NCI-H526 treated with DMSO at 0.1 percent for 48 hours (cell line): ENCODE measurements at places on chromosomes 6 and 20.
A peak's percentile ranks its signal among the peaks of the same experiment; 100 is the strongest.

- DNase-seq = no peak
Measured at GRCh38 chr6:132479131-132479530, 33.8 kb downstream of the STX7 start.

GRCh38 chr6:1597924-1598323 is 11.8 kb upstream of the FOXC1 start:
- DNase-seq = no peak

GRCh38 chr6:35795453-35796071 is 1.6 kb downstream of the CLPS start:
- no peak for DNase-seq

GRCh38 chr6:109526905-109527628 is 44.0 kb upstream of the ZBTB24 start:
- DNase-seq = peak; percentile 40

- DNase-seq = no peak
Measured at GRCh38 chr6:55666606-55667225, 87.7 kb upstream of the HMGCLL1 start.

DNA sequence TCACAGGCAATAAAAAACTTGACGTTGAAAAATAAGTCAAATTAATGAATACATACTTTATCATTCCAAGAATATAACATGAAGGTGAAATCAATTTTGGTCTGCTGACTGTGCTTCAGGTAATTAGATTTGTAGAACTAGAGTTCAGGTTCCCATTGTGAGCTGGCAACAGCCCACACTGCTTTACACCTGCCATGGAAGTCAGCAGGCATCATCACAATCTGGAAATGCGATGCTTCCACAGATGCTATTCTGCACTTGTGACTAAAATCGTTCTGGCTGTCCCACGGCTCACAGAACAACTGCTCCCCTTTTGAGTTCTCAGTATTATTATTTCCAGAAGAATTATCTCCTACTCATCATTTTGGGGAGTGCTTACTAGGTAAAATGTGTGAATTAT is 62.6 kb upstream of the THEMIS start:
- no peak for DNase-seq

- no peak for DNase-seq
Measured at GRCh38 chr20:49624317-49624716, 56.4 kb upstream of the PTGIS start.

DNA sequence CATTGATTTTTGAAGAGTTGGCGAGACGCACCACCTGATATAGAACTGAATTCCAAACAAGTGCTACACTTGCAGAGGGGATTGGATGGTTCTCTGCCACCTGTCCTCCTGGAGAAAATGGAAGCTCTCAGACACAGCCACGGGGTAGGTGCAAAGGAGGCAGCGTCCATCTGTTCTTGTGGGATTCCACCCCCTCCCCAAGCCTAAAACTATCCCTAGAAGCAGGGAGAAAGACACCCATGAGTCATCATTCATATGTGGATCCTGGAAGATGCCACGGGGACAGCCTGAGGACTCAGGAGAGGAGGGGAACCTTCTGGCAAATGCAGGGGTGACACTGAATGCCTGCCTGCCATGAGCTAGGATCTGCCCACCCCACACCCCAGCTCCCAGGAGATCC is 171.3 kb upstream of the CST7 start:
- DNase-seq = no peak

DNA sequence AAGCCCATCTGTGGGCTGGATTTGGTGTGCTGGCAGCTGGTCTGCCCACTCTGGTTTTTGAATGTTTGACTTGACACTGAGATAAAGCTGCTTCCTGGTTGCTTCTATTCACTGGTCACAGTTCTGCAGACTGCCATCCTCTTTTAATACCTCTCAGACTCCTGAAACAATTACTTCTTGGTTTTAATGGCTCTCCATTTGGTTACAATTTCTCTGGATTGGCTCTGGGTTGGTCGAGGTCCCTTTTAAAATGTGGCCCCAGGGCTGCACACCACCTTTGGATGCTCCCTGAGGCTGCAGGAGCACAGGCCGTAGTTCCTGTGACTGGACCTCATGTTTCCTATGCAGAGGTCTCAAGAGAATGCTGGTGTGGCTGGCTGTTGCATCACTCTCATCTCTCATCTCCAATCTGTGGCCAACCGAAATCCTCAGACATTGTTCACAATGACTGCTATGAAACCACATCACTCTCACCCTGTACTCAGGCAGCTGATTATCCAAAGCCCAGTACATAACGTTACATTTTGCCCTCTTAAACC is 98.5 kb downstream of the INSM1 start:
- no peak for DNase-seq

DNA sequence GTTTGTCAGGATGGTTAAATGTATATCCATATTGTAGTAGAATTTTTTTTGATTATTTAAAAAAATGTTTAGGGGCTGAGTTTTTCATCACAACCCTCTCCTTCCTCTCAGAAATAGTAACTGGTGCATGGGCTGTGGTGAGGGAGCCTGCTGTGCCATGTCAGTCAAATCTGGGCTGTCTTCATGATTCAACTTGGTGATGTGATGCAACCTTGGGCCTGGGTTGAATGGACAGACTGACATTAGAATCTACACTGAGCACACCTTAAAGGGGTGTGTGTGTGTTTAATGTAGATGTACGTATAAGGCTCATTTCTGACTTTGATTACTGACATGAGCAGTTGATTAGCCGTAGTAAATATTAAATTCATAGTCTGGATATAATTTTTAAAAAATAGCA is 3.7 kb downstream of the TJAP1 start:
- DNase-seq = no peak

GRCh38 chr6:34341481-34341971 is 50.9 kb downstream of the NUDT3 start:
- no peak for DNase-seq

DNA sequence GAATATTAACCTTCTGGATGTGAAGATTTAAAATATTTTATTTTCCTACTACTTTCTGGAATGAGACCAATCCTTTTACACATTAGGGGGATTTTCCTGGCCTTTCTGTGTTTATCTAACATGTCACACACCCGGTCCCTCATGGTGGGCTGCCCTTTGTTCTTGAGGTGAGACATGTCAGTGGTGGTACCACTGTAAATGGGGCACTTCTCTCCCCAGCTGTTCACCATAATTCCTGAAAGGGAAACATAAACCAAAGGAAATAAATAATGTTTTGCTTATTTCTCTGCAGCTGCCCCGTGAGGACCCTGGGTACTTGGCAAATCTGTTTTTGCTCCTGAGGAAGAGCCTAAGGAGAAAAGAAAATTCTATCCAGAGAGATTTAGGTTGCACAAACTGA is 41.1 kb downstream of the GRIK2 start:
- DNase-seq = no peak

GRCh38 chr6:81820980-81821379 is 68.5 kb upstream of the TENT5A start:
- DNase-seq = peak; percentile 30

- DNase-seq = no peak
Measured at GRCh38 chr6:34158876-34159275, 13.0 kb upstream of the GRM4 start.

GRCh38 chr6:106247733-106248132 is 77.8 kb downstream of the ATG5 start:
- DNase-seq = no peak

GRCh38 chr6:18326980-18327379 is 60.2 kb upstream of the RNF144B start:
- DNase-seq = no peak

DNA sequence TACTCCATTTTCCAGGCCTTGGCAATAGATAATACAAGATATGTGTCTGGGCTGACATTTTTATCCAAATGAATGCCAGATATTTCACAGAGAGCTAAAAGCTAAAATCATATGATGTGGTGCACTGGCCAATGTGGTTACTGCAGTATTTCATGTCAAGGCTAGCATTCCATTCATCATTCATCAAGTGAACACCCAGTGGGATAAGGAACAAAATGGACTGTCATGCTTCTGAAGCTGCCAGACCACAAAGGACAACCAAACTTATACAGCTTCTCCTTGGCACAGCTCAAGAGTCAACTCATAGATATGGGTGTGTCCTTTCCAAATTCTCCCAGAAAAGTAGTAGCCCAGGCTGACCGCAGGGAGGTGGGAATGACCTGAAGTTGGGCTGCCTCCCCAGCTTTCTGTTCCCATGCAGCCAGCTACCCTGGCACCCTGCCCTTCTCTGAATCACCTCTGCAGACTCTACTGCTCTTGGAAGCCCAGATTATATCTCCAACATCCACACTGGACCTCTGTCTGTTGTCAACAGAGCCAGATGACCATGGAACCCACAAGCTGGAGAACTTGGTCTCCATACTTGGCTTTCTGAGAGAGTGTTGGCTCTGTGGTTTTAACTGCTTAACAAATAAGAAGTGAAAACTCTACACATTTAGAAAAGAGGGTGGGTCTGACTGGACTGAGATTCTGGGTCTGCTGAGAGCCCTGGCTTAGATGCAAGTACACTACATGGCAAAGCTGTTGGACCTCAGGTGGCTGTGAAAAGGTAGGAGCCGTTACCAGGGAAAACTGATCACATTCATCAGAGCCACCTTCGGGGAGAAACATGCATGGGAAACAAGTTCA is 122.8 kb downstream of the ALDH8A1 start:
- no peak for DNase-seq

DNA sequence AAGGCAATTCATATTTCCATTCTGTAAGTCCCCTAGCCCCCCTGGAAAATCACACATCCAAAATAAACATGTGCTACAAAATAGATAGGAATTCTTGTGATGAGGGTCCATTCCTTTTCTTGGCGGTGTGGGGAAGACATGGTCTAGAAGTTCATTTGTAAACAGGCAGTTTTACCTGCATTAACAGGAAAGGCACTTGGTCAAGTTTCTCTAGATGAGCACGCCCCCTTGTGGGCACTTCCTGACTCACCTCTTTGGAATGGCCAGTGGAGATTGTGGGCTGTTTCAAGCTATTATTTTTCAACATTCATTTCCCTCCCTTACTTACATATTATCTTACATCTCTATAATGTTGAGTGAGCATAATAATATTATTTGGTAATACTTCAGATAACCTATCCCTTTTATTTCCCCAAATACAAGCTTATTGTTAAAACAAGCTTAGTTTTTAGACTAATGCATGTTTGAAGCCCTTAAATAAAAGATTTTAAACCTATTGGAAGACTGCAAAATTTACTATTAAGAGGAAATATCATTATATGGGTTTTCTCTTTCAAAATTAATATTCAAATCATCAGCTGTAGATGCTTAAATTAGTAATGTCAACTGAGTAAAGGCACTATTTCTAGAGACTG is 92.1 kb downstream of the TASP1 start:
- DNase-seq = peak; percentile 41

DNA sequence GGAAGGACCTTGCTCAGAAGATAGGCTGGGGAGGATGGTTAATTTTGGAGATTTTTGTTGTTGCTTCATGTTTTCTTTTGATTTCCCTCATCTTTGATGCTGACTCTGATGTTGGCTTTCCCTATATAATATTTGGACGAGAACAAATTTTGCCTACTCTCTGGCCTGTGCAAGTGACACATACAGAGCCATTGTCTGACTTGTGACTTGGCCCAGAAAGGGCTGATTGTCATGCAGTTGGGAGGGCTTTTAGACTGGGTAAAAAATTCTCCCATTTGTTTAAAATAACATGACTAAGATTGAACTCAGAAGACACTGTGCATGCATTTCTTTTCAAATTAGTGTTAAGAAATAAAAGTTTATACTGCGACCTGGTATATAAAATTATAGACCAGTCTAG is 98.6 kb upstream of the SUPT3H start:
- no peak for DNase-seq

GRCh38 chr6:105352037-105352617 is 50.8 kb downstream of the PREP start:
- DNase-seq = no peak

- DNase-seq = no peak
Measured at GRCh38 chr6:128740951-128741350, 142.0 kb upstream of the LAMA2 start.

GRCh38 chr6:33295621-33296369 is 2.9 kb downstream of the RGL2 start:
- no peak for DNase-seq

- no peak for DNase-seq
Measured at GRCh38 chr20:38355161-38356012, 9.1 kb downstream of the LBP start.

DNA sequence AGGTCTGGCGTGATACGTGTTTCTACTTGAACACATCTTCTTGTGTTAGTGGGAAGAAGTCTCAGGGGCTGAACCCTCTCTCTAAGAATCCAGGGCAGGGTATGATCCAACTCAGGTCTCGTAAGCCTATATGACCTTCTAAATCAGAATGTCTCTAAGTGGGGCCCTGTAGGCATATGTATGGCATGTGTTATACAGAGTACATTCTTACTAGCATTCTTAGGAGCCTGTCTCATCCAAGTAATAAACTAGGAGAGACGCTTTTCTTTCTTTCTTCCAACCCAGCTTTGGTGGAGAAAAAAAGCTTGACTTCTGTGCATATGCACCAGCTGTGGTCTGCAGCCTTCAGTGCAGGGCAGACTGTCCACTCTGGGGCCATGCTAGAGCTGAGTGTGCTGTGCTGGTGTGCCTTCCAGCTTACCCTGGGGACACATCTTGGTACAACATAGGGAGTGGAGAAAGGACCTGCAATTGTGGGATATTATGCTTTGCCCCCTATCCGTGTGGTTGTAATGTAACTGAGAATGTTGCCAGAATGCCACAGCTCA is 47.3 kb downstream of the L3MBTL3 start:
- no peak for DNase-seq
